ENCODE measurements at places on chromosomes 3 and 15. TPM values are rescaled to one million over a fixed set of nuclear protein-coding genes. Genes with fewer than 3 reads are reported as not detected.

DNA sequence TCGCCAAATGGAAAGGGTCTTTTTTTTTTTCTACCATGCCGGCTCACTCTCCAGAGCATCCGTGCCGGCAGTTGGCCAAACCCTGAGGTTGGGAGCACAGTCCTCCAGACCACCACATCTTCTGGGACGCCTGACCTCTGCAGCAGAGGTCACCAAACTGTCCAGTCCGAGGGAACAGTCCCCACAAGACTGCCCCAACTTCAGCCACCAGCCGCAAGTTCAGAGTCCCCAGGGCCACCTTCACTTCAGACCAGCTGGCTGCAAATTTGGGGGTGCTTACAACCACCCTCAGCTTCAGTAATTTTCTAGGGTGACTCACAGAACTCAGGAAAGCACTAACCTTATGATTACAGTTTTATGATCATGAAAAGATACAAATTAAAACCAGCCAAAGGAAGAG lies 28.9 kb downstream of the PLA2G4D start:
- no peak overlapping the region for H3K27ac ChIP-seq
- no peak overlapping the region for H3K4me3 ChIP-seq
- H3K36me3 ChIP-seq, result no peaks in the 10 kb centered on the region
- no peaks in the 10 kb centered on the region for H3K27me3 ChIP-seq
- no peak for DNase-seq

The PAQR5 gene
- 4.6 TPM for total RNA-seq

The CLDN11 gene
- 7.0 TPM for total RNA-seq

The AADACL2 gene
- 0.92 TPM for total RNA-seq

DNA sequence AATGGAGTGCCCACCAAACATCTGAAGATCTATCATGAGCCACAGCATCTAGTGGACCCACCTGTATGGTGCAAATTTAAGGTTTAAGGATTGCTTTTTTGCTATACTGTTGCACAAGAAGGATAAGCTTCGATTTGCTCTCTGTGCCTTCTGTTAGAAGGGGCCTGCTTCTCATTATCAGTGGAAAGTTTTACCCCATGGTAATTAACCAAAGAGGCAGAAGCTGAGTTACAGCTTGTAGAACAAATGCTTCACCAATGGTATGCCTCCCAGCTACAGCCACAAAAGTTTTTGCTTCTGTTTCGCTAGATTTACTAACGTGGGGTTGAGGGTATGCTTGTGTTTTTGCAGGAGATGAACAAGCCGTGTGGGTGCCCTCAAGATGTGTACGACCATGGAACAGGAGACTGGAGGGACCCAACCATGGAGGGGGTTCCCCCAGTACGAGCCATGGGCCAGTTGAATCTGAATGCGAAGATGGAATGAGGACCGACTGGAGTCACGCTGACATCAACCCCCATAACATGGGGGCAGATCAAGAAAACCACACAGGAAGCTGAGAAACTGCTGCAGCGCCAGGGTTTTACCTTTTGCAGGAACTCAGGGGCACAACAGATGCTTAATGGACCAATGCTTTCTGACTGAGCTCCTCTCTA lies 43.5 kb downstream of the ACAD9 start:
- H3K27me3 ChIP-seq, result no peaks in the 10 kb centered on the region
- no peaks in the 10 kb centered on the region for H3K36me3 ChIP-seq
- H3K4me1 ChIP-seq, result no peaks in the 10 kb centered on the region
- DNase-seq, result peak; percentile 16
- no peak overlapping the region for H3K4me3 ChIP-seq

The CPN2 gene
- total RNA-seq, result not detected

GRCh38 chr3:169676925-169677537 lies 13.5 kb upstream of the MECOM start:
- DNase-seq, result no peak
- H3K4me3 ChIP-seq, result no peak overlapping the region
- H3K4me1 ChIP-seq, result no peaks in the 10 kb centered on the region

GRCh38 chr3:10245081-10245712 lies 3.1 kb upstream of the TATDN2 start:
- DNase-seq, result no peak
- no peaks in the 10 kb centered on the region for H3K27me3 ChIP-seq
- no peak overlapping the region for H3K4me3 ChIP-seq

DNA sequence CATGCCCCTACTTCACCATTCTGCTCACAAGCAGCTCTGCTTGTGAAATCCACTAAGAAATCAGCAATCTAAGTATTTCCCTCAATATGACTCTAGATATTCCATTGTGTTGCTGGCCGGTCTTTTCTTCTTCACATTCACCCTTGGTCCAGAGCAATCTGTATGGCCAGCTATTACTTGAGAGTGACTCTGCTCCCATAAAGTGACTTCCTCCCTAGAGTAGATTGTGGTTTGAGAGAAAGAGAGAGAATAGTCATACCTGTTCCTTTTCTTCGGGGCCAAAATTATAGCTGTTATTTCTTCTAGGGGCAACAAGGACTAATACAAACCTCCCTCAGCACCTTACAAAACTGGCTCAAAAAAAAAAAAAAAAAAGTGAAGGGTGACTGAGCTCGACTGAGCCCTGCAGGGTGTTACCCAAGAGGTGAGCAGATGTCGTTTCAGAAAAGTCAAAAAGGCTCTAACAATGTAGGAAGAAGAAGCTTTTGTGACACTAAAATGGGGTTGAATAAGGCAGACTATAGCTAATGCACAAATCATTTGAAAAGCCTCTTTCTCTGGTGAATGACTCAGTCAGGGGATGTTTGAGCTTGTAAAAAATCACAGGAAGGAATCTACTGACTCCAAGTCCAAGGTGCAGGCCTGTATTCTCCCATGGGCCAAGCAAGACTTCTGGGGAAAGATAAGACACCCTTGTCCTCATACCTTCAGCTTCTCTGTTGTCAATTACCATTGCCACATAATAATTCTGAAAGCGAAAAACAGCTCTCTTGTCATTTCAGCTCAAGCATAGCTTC lies 161.0 kb upstream of the SLC24A5 start:
- H3K4me3 ChIP-seq, result no peak overlapping the region
- no peak overlapping the region for H3K27ac ChIP-seq
- no peaks in the 10 kb centered on the region for H3K36me3 ChIP-seq
- no peaks in the 10 kb centered on the region for H3K27me3 ChIP-seq
- H3K4me1 ChIP-seq, result no peaks in the 10 kb centered on the region

- H3K4me1 ChIP-seq, result no peaks in the 10 kb centered on the region
- DNase-seq, result no peak
- no peaks in the 10 kb centered on the region for H3K27me3 ChIP-seq
- H3K27ac ChIP-seq, result no peak overlapping the region
- H3K4me3 ChIP-seq, result no peak overlapping the region
- H3K36me3 ChIP-seq, result peaks cover 6% of the 10 kb centered on the region
Observed at GRCh38 chr15:52414936-52415335, 113.7 kb downstream of the MYO5A start.
